Dorsolateral prefrontal cortex (tissue), 122 donors: ENCODE measurements at places on chromosomes 1 and 21. TPM values are rescaled to one million over a fixed set of nuclear protein-coding genes. Genes with fewer than 3 reads are reported as not detected.

The NUP133 gene
- 50.8 TPM for total RNA-seq

The RGS16 gene
- 8.1 TPM for total RNA-seq

The SLAMF6 gene
- not detected for total RNA-seq

The RSPO1 gene
- 0.19 TPM for total RNA-seq

The ORC1 gene
- total RNA-seq = 0.34 TPM

The ARID4B gene
- 55.4 TPM for total RNA-seq

The HSPA6 gene
- 1.6 TPM for total RNA-seq

The IFI44L gene
- total RNA-seq = 5.1 TPM

The APCS gene
- total RNA-seq = not detected

The SPATA45 gene
- not detected for total RNA-seq

The VAMP4 gene
- 26.2 TPM for total RNA-seq

The HORMAD1 gene
- 0.99 TPM for total RNA-seq

The SHISAL2A gene
- 1.7 TPM for total RNA-seq

The LACTBL1 gene
- total RNA-seq = not detected

The GBP5 gene
- 0.39 TPM for total RNA-seq

The ZMYND12 gene
- 4.6 TPM for total RNA-seq

The TMPRSS15 gene
- total RNA-seq = not detected

The CCDC185 gene
- 0.74 TPM for total RNA-seq

The KRTAP11-1 gene
- total RNA-seq = not detected

The FAM163A gene
- 2.1 TPM for total RNA-seq

The F13B gene
- total RNA-seq = not detected

The CR2 gene
- total RNA-seq = 0.11 TPM

The TTC22 gene
- total RNA-seq = 0.86 TPM

The C8A gene
- total RNA-seq = not detected

The ALDH4A1 gene
- total RNA-seq = 37.6 TPM

The S100A12 gene
- total RNA-seq = 4.7 TPM

The HPDL gene
- total RNA-seq = 0.77 TPM

The ANP32E gene
- 33.3 TPM for total RNA-seq

The RAB25 gene
- 2.5 TPM for total RNA-seq

The USP33 gene
- 117 TPM for total RNA-seq

The CYP4A22 gene
- 0.44 TPM for total RNA-seq

The ANGPTL3 gene
- not detected for total RNA-seq

The LCE3E gene
- total RNA-seq = not detected

The CD1B gene
- total RNA-seq = not detected

The LCE6A gene
- total RNA-seq = not detected

The TCP10L gene
- 12.6 TPM for total RNA-seq

The CHI3L2 gene
- 13.3 TPM for total RNA-seq

The SLC1A7 gene
- total RNA-seq = 1.1 TPM
